ENCODE measurements at places on chromosomes 6 and 20. TPM values are rescaled to one million over a fixed set of nuclear protein-coding genes. Genes with fewer than 3 reads are reported as not detected.
A peak's percentile ranks its signal among the peaks of the same experiment; 100 is the strongest.

- no peak for DNase-seq
These were observed 31.6 kb upstream of the RIMS4 start for GRCh38 chr20:44841955-44842354.

DNA sequence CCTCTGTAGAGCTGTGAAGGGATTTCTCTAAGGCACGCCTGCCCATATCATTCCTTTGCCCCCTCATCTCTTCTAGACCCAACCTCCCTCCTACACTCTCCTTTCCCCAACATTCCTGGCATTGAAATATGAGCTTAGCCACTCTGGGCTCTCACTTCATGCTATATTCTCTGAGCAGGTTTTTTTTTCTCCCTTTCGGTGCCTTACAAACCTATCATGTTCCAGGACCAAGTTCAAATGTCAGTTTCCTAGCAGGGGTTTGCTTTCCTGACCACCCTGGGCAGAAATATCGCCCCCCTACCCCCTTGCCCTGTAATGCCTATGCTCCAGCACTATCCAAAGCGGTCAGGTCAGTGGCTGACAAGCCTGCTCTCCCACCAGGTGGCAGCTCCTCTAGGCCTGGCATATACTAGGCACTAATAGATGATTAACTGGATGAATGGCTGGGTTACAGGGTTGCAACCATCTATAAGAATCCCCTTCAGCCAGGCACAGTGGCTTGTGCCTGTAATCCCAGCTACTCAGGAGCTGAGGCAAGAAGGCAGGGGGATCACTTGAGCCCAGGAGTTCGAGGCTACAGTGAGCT lies 25.7 kb upstream of the AAR2 start:
- DNase-seq: no peak

- no peak for DNase-seq
These were observed 9.5 kb upstream of the SIGLEC1 start for GRCh38 chr20:3721912-3722311.

DNA sequence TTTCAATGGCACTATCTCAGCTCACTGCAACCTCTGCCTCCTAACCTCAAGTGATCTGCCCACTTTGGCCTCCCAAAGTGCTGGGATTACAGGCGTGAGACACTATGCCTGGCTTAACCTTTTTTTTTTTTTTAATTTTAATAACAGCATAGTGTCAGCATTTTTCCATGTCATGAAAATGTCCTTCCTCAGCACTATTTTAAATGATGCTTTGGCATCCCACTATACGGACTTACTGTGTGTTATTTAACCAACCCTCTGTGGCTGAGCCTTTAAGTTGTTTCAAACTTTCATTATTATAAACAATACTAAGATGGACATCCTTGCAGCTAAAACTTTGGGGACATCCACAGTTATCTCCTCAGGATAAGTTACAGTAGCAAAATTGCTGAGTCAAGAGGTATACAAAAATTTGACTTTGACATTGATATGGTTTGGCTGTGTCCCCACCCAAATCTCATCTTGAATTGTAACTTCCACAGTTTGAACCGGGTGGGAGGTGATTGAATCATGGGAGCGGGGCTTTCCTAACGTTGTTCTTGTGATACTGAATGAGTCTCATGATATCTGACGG lies 123.8 kb upstream of the JARID2 start:
- no peak for DNase-seq

The ADGB gene
- total RNA-seq: not detected

DNA sequence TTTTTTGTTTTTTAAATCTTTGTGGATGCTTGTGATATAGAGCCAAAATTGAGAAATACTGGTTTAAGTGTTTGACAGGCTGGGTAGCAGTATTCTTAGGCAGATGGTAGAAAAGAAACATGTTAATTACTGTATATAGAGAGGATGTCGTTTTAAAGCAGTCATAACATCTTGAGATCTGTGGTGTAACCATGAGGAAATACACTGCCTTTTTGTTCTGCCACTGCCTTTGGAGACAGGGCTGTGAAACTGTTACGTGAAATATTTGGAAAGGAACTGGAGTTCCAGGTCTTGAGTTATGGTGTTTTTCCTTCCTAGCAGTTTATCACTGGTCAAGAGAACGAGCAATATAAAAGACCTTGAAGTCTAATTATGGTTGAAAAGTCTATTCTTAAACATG lies 19.5 kb downstream of the STXBP5 start:
- no peak for DNase-seq

The RIOK1 gene
- total RNA-seq: 8.7 TPM

GRCh38 chr20:46303176-46303956 lies 4.9 kb downstream of the CDH22 start:
- DNase-seq: no peak

DNA sequence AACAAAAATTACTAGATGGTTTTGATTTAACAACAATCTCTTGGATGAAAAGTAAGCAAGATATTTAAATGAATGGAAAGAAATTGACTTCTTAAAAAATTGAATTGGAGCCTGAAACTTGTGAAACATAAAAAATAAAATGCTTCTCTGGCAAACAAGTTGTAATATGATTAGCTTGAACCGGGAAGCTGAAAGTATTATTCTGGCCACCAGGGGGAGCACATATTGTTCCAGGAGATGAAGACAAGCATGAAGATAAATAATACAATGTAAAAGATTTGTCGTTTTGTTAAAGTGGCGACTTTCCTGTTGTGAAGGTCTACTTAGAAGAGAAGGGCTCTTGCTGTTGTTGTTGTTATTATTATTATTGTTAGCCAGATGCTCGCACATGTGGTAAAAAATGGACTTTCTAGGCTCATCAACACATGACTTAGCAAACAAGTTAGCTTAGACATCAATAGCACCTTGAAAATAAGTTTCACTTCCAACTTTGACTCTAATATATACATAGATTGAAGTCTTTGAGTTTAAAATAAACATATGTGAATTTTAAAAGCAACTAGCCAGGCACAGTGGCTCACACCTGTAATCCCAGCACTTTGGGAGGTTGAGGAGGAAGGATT lies 14.2 kb downstream of the PAX1 start:
- peak; percentile 82 for DNase-seq

The BEND3 gene
- 8.0 TPM for total RNA-seq

GRCh38 chr6:70298068-70298467 lies 4.8 kb downstream of the COL9A1 start:
- DNase-seq: no peak

The DNMT3B gene
- 1.1 TPM for total RNA-seq

- no peak for DNase-seq
These were observed 63.9 kb downstream of the PTPN1 start for GRCh38 chr20:50574108-50574507.

DNA sequence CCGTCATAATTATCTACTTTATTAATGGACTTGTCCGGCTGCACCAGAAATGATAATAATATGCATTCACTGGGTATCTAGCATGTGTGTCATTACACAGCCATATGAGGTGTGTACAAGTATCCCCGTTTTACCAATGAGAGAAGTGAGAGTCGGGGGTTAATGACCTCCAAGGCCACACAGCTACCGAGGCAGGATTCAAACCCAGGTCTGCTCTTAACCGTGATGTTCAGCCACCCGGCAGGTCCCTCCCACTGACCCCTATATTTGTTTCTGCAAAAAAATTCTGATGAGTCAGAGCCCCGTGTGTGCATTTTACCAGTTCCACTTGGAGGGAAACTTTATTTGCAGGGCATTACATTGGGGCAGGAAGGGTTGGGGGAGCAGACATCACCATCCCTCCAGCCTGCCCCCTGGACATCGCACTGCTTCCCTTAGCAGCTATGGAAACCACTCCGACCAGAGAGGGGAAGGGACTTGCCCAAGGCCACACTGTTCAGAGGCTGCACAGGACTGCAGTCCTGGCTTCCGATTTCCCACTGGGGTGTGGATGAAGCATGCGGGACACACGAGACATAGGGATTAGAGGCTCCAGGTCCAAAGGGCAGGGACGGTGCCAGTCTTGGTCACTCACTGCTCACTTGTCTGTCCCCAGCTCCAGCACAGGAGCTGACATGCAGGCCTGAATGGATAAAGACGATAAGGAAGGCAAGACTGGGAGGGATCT lies 10.1 kb upstream of the SRC start:
- DNase-seq: no peak

DNA sequence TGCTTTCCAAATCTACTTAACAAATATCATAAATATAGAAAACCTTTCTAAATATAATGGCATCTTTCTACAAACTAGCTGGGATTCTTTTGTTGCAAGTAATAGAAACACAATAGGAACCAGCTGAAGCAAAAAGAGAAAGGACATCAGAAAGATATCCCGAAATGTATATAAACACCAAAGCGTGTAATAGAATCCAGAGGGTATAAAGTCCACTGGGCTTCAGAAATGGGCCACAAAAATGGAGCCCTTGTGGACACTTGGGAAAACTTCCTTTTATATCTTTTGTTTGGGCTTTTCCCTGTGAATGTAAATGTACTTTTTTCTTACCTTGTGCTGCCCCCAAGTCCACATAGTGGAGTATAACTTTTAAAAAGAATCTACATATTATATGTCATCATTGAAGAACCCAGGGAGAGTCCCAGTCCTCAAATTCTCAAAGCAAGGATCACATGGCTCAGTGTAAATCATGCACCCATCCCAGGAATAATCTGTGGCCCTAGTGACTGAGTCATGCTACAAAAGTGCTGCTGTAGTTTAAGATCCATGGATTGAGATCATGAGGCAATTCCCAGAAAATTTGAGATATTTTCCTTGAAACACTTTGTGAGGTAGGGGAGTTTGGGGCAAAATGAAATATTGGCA lies 457.0 kb downstream of the EPM2A start:
- DNase-seq: no peak

The ESR1 gene
- not detected for total RNA-seq

The RHAG gene
- total RNA-seq: not detected

DNA sequence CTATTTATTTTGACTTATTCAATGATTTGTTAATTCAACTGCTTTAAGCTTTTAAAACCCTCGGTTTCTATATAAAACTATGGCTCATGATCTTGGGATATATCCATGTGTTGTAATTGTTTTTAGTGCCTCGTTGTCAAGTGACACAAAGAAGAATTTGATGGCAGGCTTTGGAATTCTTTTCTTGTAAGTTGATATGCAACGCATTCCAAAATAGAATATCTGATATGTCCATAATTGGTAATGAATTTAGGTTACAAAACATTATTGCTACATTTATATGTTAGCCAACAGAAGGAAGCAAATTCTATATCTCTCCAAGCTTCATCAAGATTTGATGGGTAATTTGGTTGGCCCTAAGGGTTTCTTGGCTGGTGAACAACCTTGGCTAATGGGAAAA lies 220.4 kb upstream of the RIMS1 start:
- no peak for DNase-seq

DNA sequence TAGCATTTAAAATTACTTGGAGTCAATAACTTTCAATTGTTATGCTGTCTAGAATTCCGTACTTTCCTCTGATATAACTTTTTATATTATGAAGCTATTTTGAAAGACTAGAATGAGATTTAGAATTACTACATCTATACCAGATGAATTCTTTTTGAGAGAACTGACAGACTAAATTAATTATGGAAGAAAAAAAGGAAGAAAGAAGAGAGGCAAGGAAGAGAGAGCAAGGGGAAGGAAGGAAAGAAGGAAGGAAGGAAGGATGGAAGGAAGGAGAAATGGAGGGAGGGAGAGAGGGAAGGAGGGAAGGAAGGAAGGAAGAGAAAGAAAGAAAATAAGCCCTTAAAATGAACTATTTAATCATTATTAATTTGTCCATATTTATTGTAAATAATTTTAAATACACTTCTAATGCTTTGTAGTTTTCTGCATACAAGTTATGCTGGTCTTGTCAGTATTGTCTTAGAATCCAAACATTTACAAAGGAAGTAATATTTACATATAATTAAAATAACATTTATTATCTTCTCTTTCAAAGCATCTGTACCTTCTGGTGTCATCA lies 280.4 kb upstream of the HSF2 start:
- no peak for DNase-seq

GRCh38 chr6:86477500-86478148 lies 459.7 kb upstream of the HTR1E start:
- DNase-seq: peak; percentile 79

GRCh38 chr6:111377558-111378120 lies 105.4 kb downstream of the REV3L start:
- no peak for DNase-seq

The ZSWIM3 gene
- total RNA-seq: not detected

DNA sequence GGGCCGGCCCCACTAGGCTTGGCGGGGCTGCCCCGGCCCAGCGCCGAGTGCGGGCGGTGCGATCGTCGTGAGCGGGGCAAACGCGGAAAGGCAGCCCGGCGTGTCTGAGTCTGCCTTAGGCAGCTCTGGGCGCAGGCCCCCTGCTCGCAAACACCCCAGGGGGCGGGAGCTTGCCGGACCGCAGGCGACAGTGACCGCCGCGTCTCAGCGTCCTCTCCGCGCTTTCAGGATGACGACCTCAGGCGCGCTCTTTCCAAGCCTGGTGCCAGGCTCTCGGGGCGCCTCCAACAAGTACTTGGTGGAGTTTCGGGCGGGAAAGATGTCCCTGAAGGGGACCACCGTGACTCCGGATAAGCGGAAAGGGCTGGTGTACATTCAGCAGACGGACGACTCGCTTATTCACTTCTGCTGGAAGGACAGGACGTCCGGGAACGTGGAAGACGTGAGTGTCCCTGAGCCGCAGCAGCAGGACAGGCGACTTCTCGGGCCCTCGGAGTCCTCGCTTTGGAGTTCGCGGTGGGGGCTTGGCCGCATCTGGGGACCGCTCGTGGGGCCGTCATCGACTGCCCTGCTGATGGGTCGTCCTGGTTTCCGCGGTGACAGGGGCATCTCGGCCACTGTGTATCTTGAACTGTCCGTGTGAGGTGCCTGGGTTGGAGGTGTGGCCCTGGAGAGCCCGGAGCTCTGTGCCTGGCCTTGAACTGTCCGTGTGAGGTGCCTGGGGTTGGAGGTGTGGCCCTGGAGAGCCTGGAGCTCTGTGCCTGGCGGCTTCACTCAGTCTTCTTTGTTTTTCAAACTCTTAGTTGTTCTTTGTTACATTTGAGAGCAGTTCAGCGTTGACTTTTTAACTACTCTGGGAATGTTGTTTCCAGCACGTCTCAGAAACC lies 786 bp downstream of the ADRM1 start:
- DNase-seq: peak; percentile 56

- DNase-seq: peak; percentile 18
These were observed 39.4 kb upstream of the ZBP1 start for GRCh38 chr20:57659517-57660180.

DNA sequence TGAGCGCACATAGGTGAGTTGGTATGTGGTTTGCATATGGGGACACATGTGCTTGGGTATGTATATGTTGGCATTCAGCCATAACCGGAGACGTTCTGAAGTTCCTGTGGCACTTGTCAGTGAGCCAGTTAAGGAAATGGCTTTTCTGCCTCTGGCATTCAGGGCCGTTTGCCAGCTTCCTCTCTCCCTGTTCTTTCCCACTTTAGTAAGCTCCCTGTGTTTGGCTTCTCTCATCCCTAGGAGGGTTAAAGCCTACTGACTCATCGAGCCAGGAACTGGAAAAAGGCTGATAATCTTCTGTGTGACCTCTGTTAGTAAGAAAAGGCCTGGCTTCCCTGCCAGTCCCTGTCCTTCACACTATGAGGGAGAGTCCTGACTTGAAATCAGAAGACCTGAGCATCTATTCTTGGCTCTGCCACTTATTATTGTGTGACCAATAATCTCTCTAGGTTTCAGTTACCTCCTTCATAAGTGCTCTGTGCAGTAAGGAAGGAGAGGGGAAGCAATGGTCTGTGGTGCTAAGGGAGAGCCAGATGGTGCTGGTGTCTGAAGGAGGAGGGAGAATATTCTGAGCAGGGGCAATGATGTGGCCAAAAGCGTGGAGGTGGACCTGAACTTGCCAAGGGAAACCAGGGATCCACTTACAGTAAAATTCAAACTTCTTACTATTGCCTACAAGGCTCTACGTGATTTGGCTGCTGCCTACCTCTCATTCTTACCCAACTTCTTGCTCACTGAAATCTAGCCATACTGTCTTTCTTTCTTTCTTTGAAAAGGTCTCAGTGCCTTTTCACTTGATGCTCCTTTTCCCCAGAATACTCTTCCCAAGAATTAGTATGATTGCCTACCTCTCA lies 31.4 kb downstream of the ACSS2 start:
- DNase-seq: peak; percentile 63
